ENCODE measurements at places on chromosomes 6 and 20.

DNA sequence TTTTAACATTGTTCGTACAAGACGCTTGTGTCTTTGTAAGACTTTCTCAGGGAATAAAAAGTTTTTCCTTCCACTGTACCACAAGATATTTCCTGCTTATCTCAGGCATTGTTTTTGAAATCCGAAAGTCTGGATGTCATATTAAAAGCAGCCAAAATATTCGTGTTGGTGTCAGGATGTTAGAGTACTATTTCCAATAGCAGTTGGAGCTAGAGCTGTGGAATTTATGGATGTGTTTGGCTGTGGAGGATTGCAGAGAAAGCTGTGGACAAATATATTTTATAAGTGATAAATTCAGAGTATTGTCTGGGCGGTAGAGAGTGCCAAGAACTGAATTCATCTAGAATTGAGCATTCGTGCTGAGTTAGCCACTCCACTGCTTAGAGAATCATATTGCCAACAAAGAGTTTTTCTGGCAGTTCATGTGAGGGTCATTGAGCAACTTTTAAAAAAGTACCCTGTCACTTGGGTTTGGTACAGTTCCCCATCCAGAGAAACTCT is 57.7 kb downstream of the ZDHHC14 start:
- no peak for DNase-seq

DNA sequence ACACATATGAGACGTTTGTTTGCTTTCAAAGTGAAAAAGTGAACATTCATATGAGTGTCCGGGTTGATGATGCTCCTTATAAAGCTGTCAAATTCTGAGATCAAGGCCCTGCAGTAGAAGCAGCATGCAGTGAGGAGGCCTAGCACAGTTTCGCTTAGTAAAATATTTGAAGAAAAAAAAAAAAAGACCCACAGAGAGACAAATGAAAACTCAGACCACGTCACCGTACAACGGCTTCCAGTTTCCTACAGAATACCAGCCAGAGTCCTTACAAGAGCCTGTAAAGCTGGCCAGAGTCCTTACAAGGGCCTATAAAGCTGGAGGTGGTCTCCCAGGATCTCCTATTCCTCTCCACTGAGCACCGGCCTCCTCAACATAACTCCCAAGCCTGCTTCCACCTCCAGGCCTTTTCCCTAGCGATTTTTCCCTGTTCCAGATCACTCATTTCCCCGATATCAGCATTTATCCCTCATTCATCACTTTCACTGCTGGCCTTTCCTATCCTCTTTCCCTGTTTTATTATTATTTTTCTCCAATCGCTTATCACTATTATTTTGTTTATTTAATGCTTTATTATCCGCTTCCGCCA is 1.5 kb upstream of the HMGN4 start:
- DNase-seq = no peak

DNA sequence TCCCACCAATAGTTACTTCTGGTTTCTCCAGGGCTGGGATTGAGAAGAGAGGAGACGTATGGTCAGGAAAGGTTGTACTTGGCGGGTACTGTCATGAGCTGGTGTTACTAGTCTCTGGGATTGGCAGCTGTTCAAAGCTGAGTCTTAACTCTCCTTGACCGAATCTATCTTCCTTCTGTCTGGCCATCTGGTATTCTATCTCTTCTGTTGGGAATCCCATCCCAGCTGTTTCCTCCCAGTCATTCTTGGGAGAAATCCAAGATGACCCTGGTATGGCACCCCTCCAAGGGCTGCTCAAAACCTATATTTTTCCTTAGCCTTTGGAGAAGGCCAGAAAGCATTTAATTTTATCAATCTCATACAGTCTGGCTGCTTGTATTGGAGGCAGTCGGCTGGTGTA is 287.0 kb upstream of the CHD6 start:
- no peak for DNase-seq

- DNase-seq = no peak
Observed at GRCh38 chr6:39348740-39349139, 26.2 kb upstream of the KCNK16 start.

DNA sequence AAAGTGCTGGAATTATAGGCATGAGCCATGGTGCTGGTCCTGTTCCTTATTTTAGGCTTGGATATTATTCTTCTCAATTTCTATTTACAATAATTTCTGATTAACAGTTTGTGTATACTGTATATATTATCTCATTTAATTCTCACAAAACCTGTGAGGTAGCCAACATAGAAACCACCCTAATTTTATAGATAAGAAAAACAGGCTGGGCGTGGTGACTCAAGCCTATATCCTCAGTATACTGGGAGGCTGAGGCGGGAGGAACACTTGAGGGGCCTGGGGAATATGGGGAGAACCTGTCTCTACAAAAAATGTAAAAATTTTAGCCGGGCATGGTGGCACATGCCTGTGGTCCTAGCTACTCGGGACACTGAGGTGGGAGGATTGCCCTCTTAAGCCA is 3.8 kb upstream of the AFG1L start:
- DNase-seq = no peak

GRCh38 chr20:37976887-37977286 is 56.4 kb downstream of the TTI1 start:
- DNase-seq = no peak

GRCh38 chr20:17614176-17614811 is 44.4 kb downstream of the DSTN start:
- no peak for DNase-seq

GRCh38 chr20:25544734-25545133 is 40.6 kb downstream of the NINL start:
- DNase-seq = no peak

DNA sequence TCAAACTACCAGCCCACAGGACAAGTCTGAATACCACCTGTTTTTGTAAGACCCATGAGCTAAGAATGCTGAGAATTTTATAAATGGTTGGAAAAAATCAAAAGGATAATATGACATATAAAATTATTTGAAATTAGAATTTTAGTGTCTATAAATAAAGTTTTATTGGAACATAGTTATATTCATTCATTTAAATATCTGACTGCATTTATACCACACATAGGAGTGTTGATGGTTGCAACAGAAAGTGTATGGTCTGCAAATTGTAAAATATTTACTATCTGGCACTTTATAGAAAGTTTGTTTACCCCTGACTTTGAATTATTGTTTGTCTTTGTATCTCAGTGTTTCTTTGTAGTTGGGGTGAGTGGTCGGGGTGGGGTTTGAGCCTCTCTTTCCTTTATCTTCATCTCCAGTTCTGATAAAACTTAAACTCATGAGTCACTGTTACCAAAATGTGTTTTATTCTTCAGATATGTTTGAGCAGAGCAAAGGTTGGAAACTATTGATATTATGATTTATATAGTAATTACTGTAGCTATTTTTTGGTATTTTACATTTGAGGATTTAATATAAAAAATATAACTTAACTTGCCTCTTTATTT is 55.5 kb downstream of the CD2AP start:
- DNase-seq = no peak

DNA sequence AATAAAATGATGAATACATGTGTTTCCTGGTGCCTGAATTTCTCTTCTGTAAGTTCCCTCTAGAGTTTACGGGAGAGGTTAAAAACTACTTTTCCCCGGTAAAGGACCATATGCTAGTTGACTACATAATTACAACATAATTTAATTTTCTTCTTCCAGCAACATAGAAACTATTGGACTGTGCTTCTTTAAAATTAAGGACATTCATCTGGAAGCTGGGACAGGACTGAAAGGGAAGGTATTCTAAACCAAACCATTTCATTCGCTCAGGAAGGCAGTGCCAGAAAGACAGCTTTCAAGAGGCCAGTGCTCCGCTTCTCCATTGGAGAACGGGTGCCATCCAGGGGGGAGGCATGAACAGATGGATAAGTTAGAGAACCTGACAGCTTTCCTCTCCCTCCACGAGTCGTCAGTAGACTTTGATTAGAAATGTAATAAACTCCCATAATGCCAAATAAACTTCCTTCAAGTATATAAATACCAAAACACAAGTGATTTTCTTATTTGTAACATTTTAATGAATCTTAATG is 458.0 kb upstream of the SOX4 start:
- DNase-seq = no peak

GRCh38 chr20:64083804-64084684 is at the start of gene LKAAEAR1:
LKAAEAR1 (minus strand) TSS chr20:64084398; CDS start chr20:64084219, 179 bp downstream.
- DNase-seq = no peak

DNA sequence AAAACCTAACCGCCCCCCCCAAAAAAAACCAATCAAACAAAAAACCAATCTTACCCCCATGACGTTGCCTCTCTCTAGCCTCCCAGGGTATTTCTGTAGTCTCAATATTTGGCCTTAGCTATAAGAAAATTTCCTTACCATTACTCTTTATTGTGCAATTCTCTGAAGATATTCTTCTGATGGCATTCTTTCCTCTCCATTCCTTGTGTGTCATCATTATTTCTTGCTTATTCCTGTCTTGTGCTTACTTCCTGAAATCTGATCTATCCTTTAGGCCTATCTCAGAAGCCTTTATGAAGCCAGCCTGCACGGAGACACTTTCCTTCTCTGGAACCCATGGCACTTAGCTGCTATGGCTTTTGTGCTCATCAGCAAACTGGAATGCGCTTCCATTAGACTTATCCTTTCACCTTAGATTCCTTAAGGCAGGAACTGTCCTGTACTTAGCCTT is 65.9 kb upstream of the DDR1 start:
- no peak for DNase-seq

DNA sequence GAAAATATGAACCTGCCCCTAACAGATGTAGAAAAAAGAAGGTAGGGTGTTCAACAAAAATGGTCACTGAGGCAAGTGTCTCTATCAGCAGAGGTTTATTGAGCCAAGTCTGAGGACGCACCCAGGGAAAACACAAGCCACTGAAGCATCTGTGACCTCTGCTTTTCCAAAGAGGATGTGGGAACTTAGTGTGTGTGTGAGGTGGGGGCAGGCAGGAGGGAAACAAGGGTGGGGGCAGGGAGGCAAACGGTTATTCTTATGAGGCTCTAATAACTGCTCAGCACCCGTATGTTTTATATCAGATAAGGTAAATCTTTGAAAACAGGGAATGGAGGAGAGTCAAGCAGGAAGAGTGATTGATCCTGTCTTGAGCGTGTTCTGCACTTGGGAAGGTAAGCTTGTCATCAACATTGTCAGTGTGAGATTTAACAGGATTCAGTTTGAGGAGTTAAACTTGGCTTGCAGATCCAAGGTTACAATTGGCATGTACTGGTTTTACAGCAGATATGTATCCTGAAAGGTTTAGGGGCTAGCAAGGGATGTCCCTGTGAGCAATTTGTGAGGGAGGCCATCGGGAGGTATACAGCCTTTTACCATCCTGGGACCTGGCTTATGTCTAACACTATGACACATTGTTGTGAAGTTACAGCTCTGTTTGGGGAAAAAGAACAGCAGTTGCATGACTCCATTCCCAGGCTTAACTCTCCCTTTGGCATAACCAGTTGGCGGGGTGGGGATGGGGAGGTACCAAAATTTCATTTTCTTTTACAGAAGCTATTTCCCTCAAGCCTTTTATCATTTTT is 33.7 kb downstream of the NINL start:
- no peak for DNase-seq

GRCh38 chr20:46774236-46774635 is 64.8 kb downstream of the SLC2A10 start:
- no peak for DNase-seq
